ENCODE measurements at places on chromosomes 7 and 10. TPM values are rescaled to one million over a fixed set of nuclear protein-coding genes. Genes with fewer than 3 reads are reported as not detected.

- DNase-seq: no peak
Measured at GRCh38 chr7:121351682-121352081, 22.9 kb downstream of the WNT16 start.

- DNase-seq: no peak
Measured at GRCh38 chr10:112136486-112137153, 46.9 kb downstream of the GPAM start.

DNA sequence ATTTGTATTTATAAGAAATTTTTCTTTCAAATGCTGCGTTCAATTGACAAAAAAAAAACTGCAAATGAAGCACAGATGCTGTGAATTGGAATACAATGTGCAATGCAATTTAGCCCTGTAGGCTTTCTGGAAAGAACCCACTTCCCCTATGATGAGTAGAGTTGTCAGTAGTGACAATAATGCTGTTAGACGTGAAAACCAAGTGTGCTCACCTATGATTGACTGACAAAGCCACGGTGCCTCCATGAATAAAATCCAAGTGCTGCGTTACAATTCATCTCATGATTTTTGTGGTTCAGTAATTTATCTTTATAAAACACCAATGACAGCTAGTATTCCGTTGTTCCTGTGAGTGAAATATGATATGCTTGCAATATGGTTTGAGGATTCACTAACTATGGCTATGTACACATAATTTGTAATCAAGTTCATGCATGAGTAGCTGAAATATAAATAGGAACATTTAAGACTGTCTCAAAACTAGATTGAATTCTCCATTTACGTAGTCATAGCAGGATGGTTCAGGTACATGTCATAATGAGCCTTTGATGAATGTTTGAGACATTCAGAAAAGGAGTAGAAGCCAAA, 1160.3 kb downstream of the CNTNAP2 start:
- no peak for DNase-seq

- DNase-seq: no peak
Measured at GRCh38 chr7:143849785-143850479, 52.0 kb downstream of the TCAF1 start.

GRCh38 chr7:16933296-16934279, 51.8 kb upstream of the AGR3 start:
- no peak for DNase-seq

DNA sequence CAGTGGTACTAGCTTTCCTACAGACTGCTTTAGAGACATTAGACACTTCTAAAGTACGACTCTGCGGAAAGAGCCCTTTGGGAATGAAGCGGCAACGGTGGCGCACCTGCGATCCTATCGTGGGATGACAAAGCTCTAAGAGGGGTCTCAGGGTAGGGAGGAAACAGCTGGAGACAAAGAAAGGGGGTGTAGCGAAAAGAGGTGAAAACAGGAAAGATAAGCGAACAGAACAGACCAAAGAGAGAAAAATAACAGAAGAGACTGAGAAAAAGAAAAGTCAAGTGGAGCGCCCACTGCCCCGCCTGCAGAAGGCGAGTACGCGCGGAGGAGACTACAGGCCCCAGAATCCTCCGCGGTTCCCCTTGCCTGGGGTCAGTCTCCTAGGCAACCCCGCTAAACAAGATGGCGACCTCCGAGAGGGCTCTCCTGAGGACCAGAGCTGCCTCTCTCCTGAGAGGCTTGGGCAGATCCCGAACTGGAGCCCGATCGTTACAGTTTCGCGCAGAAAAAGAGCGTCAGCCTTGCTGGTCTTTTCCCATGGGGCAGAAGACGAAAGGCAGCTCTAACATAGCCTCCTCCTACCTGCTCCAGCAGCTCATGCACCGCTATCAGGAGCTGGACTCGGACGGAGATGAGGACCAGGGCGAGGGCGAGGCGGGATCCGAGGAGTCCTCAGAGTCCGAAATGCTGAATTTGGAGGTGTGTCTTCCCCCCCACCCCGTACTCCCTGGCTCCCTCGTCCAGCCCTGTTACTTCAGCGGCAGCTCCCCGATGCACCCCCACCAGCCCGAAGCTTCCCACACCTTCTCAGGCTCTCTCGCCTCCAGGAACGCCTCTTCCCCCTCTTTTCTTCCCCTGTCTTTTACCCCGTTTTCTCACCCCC, at the start of gene LRGUK:
Gene LRGUK, plus strand, starts transcription at position 375 of the 883 bp plus-strand sequence. Its CDS starts 28 bp downstream, at position 403.
- DNase-seq: peak; percentile 86

DNA sequence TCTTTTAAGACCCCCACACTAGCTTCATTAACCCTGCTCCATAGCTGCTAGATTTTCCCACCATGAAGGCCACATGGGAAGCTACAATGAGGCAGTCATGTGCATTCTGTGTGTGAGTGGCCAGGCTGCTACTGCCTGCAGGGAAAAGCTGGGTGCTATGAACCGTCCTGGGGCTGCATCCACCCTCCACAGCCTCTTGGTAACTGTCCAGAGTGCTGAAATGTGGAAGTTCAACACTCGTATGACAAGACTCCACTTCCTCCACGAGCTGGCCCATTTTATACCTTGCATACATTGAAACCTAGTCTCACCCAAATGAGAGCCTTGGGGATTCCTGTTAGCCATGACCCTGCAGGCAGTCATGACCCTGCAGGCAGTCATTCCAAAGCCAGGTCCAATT, 59.4 kb downstream of the CUZD1 start:
- no peak for DNase-seq

DNA sequence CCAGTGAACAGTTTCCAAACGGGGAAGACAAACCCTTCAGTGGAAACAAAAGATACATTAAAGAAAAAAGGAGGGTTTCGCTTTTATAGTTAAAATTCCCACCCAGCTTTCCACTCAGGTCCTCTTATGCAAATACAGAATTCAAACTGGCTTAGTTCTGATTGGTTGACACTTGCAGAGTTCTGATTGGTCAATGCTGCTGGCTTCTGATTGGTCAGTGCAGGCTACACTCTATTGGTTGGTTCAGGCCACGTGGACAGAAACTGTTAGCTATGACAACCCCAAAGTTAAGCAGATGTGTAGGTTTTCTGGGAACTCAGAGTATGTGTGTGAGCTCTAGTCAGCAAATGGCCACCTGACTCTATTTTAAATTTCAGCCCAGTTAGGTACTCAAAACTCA, 80.0 kb downstream of the FBXL13 start:
- DNase-seq: no peak

- DNase-seq: no peak
Measured at GRCh38 chr10:88830643-88831268, 20.9 kb downstream of the ANKRD22 start.

DNA sequence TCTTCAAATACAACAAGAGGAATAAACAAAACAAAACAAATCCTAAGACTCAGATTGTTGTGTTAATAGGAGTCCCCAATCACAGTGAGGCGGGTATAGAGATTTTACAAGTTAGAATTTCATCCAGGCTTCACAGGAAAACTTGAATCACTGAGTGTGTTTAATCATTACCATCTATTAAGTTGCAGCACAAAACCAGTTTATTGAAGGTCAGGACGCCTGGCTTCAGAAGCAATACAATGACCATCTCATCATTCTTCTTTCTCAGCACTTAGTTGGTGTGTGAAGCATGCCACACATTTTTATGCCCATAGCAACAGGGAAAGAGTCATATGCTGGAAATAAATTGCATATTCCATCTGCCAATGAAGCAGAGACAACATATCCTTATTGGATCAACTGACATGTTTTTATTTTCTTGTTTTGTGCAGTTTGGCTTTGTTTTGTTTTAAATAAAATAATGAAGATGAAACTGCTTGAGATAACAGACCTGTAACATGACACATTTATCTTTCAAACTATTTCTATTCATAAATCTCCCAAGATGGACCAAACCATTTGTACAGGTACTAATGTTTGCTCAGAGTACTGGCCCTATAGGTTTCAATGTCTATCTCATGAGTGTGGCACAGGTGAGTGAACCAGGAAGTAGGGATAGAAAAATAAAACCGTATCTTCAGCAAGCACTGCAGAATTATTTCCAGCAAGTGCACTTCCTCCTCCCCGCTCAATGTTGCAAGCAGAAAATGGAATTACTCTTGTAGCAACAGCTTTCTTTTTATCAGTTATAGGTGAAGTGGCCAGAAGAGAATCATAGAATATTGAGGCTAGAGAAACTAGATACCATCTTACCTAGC, 40.4 kb downstream of the TAC1 start:
- DNase-seq: no peak

GRCh38 chr7:113636727-113637421, 281.9 kb downstream of the PPP1R3A start:
- DNase-seq: no peak

DNA sequence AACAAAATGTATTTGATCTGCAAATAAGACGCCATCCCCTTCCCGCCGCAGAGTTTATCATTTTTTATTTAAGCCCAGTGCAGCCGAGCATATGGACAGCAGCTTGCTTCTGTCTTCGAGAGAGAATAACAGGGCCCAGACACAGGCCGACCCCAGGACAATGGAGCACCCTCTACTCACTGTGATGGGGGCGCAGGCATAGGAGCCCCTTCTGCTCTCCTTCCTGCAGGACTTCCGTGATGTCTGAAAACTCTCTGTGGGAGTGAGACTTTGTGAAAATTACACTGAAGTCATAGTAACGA, 134.8 kb downstream of the OAT start:
- no peak for DNase-seq

GRCh38 chr10:132574783-132575319, 37.3 kb downstream of the INPP5A start:
- no peak for DNase-seq

DNA sequence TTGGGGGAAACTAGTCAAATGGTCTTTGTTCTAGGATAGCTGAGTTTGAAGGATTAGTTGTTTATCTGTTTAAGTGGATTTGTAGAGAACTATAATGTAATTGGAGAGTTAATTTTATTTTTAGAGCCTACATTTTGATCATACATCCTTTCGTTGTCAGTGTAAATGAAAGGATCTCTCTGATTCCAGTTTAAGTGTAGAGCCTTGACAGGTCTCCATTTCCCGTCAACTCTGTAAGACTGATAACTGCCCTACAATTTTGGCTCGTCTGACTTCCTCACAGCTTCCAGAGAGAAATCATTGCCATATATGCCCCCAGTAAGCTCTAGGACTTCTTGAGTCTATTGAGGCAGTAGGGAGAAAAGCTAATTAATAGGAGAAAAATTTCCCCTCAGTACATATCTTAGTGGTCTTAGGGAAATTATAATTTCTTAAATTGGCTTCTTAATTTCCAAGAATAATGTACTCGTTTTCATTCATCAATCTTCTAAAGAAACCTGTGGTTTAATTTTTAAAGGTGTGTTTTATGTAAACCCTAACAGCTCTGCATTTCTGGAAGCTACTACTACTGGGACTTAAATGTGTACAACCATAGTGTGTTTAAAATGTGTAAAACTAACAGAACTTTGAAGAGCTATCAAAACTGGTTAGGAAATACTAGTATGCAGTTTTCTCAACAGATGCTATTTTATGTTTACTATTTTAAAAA, 3.8 kb downstream of the KMT2E start:
- DNase-seq: no peak

DNA sequence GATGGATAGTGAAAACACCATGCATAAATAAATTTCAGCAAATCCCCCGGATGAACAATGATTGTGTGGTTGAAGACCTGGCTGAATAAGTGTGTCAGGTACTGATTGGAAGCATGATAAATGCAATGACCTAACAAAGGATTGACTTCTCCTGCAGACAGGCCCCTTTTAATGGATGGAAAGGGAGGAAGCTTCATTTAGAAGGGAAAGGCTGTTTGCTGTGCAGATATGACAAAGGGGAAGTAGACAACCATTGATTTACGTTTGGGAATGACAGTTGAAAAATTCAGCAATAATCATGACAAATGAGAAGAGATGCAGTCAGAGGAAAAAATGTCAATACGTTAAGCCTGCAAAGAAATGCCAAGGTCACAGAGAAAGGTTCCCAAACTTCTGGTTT, 503.8 kb downstream of the LRMDA start:
- no peak for DNase-seq

DNA sequence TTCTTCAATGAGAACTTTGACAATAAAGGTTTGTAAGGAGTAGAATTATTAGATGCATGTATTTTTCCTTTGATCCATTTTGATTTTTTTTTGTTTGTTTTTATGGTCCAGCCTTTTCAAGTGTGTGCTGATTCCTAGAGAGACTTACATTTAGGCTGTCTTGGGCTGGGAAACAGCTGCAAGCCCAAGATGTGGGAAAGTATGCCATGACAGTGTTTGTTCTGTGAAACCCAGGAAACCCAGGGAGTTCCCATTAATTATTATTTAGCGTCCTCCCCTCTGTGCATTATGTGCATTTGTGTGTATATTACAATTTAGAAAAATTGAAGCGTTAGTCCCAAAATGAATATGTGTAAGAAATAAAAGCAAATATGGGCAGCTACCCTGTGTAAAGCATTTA, 216.7 kb downstream of the ABCA13 start:
- no peak for DNase-seq

Gene LIPM
- not detected for polyA plus RNA-seq

Gene ZNF503
- polyA plus RNA-seq: 8.7 TPM

Gene SPDYE11
- not detected for polyA plus RNA-seq

Gene KIAA1549
- 0.52 TPM for polyA plus RNA-seq

Gene UPK3B
- polyA plus RNA-seq: 0.23 TPM

Gene WDR86
- 0.34 TPM for polyA plus RNA-seq

Gene MSS51
- 1.4 TPM for polyA plus RNA-seq

All from right cardiac atrium (tissue), 5 donors.